ENCODE measurements at places on chromosomes 12 and 14.

GRCh38 chr12:130339951-130340350 is 2.3 kb downstream of the PIWIL1 start:
- no peak for DNase-seq

DNA sequence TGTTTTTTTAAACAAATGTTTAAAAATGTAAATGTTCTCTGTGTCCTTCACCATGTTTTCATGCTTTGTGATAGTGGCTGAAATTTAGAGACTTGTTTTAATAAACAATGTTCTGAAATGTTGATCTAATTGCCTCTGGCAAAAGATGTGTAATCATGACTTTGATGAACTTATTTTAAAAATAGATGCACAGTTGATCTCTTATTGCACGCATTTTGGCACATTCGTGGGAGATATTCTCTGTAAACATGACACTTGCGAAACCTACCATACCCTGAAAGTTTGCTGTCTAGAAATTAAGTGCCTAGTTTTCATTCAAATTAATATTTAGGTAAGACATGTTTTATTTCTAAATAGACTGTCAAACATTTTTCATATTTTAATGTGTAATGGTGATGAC is 119.7 kb upstream of the DNM1L start:
- DNase-seq = peak; percentile 30

DNA sequence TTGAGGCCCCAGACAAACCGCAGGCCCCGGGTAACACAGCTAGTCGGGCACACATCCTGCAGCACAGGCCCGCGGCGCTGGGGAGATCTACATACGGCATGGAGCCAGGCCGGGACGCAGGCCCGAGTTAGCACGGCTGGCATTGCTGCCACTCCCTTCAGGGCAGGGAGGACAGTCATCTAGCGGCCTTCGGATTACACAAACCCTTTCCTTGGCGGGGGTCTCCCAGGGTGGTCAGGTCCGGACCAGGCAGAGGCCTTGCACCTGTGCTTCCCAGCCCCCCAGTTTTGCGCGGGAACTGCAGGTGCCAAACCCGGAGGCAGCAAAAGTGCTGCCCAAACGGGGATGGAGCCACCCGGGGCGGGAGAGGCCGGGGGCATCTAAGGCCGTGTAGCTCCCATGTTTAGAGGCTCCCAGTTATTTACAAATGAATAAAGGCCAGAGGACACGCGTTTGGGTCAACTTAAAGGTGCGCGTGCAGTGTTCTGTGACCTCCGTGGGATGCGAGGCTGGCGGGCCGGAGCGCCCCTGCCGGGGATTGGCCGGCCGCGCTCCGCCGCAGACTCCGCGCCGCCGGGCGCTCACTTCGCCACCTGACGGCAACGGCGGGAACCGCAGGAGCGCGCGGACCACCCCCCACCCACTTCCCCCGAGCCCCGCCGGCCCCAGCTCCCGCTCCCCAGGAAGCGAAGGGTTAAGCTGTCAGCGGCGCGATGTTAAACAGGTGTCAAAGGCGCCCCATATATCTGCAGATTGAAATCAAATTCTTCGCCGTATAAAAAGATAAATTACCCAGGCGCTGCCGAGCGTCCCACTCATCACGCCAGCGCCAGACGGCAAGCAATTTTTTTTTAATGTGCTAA is 18.1 kb downstream of the VSX2 start:
- DNase-seq = peak; percentile 8

GRCh38 chr12:11653215-11653753 is 3.8 kb downstream of the ETV6 start:
- peak; percentile 37 for DNase-seq

DNA sequence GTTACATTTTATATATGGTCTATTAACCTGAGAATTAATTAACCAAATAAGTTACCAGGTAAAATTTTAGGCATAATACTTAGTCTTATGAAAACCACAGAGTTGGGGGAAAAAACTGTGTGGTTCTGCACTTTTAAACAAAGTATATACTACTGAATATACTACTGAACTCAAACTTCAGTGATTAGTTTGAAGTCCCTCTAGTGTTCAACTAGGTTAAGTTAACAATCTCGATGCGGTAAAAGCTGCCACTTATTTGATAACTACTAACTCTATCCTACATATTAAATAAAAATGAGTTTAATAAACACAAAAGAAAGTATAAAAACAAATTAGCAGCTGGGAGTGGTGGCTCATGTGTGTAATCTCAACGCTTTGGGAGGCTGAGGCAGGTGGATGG is 56.7 kb downstream of the MED13L start:
- no peak for DNase-seq

GRCh38 chr12:76144245-76144549 is 59.7 kb upstream of the NAP1L1 start:
- DNase-seq = peak; percentile 10

- no peak for DNase-seq
Measured at GRCh38 chr12:77834618-77835017, 3.9 kb downstream of the NAV3 start.

DNA sequence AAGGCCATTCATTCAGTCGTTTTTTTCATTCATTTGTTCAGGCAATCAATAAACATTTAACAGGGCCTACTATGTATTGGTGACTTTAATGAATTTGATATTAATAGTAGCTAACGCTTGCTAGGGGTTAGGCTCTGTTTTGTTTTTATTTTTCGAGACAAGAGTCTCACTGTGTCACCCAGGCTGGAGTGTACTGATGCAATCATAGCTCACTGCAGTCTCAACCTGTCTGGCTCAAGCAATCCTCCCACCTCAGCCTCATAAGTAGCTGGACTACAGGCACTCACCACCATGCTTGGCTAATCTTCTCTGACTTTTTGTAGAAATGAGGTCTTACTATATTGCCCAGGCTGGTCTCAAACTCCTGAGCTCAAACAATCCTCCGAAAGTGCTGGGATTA is 25.6 kb upstream of the MED13L start:
- DNase-seq = no peak

- peak; percentile 60 for DNase-seq
Measured at GRCh38 chr12:67651132-67651695, 2.7 kb downstream of the DYRK2 start.

- DNase-seq = no peak
Measured at GRCh38 chr14:28361486-28361885, 405.1 kb upstream of the FOXG1 start.

DNA sequence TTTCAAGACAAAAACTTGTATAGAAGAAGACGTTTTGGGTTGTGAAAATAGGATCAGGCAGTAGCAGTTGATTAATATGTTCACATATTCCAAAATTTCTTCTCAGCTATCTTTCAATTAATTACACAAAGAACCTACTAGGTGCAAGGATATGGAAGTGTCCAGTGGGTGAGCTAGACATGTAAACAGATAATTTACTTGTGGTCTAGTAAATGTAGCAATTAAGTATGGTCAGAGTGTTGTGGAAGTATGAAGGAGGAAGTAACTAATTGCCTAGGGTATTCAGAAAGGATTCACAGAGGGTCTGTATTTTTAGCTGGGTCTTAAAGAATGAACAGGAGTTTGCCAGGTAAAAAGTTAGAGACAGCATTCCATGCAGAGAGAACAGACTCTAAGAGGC is 5.9 kb downstream of the GOLGA5 start:
- DNase-seq = no peak

DNA sequence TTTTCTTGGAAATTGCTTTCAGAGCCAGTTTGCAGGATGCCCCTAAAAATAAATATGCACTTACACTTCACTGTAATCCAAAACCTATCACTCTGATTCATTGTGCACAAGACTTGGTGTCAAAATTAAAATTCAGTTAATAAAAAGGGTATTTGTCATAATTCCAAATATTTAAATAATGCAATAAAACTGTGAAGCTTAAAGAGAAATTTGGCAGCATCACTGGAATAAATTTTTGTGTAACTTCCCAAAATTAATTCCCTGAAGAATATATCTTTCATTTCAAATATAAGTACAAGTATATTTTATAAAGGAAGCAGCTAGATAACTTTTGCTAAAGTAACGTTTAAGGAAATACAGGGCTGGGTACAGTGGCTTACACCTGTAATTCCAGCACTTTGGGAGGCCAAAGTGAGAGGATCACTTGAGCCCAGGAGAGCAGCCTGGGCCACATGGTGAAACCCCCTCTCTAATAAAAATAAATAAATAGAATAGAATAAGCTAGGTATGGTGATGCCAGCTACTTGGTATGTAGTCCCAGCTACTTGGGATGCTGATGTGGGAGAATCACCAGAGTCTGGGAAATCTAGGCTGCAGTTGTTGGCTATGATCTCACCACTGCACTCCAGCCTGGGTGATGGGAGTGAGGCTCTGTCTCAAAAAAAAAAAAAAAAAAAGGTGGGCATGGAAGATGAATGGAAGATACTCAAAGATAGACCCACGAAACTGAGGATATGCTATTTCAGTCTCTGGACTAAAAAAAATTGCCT is 233.8 kb downstream of the FBXL14 start:
- peak; percentile 87 for DNase-seq

GRCh38 chr12:24222968-24223367 is 273.5 kb upstream of the SOX5 start:
- DNase-seq = peak; percentile 28

DNA sequence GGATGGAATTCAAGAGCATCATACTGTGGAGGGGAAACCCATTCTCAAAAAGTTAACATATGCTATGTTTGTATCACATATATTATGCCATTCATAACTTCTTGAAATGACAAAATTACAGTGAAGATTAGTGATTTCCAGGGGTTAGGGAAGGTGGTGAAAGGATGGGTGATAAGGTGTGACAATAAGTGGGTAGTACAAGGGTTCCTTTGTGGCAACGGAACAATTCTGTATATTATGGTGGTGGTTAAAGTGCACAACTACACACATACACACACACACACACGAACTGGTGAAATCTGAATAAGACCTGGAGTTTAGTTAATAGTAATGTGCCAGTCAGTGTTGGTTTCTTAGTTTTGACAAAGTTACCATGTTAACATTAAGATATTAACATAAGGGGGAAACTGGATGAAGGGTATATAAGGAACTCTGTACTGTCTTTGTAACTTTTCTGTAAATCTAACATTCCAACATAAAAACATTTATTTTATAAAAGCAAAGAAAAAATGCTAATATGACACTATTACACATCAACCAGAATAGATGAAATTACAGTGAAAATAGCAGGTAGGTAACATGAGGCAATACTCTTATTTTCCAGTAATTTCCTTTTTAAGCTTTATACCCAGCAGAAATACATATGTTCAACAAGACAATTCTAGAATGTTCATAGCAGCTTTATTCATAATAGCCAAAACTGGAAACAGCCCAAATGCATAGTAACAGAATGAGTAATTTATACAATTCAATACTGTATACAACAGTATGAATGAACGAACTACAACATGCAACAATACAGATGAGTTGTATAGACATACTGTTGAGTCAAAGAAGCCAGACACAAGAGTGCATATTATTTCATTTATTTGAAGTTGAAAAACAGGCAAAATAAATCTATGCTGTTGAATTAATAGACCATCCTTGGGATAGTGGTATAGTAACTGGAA is 44.0 kb upstream of the OR5AU1 start:
- DNase-seq = no peak

GRCh38 chr14:33568935-33569579 is 381.8 kb downstream of the EGLN3 start:
- no peak for DNase-seq

GRCh38 chr14:88868558-88869159 is 44.2 kb downstream of the TTC8 start:
- peak; percentile 22 for DNase-seq

- no peak for DNase-seq
Measured at GRCh38 chr14:99708449-99708848, 24.4 kb downstream of the CYP46A1 start.

DNA sequence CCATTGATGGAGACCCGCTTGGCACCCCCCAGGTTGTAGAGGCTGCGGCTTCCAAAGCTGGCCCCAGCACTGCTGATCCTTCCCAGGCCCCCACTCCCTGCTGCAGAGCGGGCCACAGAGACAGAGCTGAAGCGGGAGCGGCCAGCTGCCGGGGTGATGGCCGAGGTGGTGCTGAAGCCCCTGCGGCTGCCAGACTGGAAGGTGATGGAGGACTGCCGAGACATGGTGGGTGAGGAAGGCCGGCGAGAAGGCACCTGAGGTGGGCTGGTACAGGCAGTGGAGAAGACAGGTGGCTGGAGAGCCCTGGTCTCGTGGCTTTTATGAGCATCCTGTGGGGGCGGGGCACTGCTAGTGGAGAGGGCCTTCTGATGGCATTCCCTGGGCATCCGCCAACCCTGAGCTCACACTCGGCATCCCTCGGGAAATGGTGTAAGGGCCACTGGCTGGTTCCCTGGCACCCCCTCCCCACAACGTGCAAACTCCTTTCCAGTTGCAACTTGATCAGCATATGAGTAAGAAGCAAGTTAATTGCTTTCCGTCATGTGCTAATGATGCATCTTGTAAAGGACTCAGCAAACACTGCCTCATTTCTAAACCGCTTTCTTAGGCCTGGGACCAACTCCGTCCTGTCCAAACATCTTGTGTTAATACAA is at the start of gene KRT75:
KRT75 (minus strand) TSS at position 291 of the 653 bp plus-strand sequence; CDS start at position 224, 67 bp downstream.
- peak; percentile 17 for DNase-seq

DNA sequence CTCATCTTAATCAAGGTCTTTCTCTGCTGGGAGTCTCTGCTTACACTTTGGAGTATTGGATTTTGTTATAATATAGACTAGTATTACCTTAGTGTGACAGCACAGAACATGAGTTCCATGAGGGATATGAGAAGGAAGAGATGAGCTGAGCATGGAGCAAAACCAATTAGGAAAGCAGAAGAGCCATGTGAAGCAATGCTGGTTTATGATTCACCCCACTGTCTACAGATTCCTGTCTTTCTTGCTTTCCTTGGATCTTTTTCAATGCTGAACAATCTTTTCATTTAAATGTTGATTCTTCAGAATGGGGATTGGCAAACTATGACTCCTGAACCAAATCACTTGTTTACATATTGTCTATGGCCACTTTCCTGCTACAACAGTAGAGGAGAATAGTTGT is 70.4 kb upstream of the KITLG start:
- DNase-seq = peak; percentile 86

GRCh38 chr12:88141425-88141773 is 489 bp downstream of the CEP290 start:
- no peak for DNase-seq

DNA sequence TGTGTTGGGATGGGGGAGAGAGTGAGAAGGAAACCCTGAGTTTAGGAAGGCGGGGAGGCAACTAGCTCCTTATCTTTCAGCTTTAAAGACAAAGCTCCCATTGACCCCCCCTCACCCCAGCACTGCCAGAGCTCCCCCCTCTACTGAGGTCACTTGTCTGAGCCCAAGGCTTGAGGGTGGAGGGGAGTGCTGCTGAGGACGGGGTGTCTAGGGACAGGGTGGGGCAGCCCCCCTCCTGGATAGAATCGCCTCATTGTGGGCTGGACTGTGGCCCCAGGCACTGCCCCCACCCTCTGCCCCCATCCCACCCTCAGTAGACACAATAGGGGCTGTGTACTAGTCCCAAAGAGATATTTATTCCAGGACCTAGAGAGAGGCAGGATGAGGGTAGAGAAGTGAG is 3.0 kb downstream of the ERBB3 start:
- no peak for DNase-seq

DNA sequence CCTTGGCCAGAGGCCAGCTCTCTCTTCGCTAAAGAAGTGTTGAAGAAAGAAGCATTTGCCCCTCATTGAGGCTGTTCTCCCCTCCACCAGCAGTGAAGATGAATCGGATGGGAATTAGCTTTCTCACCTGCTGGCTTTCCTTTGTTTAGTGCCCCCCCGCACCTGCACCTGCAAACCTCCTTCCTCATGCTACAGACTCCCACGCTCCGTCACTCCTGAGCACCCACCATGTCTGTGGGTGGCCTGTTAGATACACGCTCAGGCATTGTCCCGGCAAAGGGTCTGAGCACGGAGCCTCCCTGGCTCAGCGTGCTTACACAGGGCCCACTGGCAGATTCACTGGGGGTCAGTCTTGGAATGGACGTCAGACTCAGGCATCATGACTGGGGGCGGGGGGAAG is 121.6 kb downstream of the GLT1D1 start:
- DNase-seq = no peak

- no peak for DNase-seq
Measured at GRCh38 chr14:98370352-98370751, 901.6 kb downstream of the BCL11B start.
